ENCODE measurements at places on chromosomes 6 and 20.

- H3K27ac ChIP-seq = peak overlapping the region; percentile 62
- no peaks in the 10 kb centered on the region for H3K4me1 ChIP-seq
- DNase-seq = no peak
- no peak overlapping the region for H3K4me3 ChIP-seq
Measured at GRCh38 chr6:131754715-131755567, 44.1 kb upstream of the CTAGE9 start.

DNA sequence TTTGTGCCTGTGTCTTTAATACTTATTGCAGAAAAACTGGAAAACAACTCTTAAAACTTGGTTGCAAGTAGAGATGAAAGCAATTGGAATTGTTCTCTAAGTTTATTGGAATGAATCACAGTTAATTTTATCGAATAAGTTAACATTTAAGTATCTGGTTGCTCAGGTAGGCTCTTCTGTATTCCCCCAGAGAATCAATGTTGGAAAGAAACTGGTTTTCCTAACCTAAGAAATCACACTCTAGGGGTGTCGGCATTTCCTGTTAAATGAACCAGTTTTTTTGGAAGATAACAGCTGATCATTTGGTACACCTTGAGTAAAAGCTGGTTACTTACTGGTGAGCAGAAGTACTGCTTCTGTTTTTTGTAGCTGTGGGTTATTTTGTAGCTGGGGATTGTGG lies 5.2 kb downstream of the TFAP2C start:
- no peak overlapping the region for H3K27ac ChIP-seq
- H3K27me3 ChIP-seq = peaks cover 100% of the 10 kb centered on the region
- H3K4me1 ChIP-seq = peaks cover 21% of the 10 kb centered on the region
- no peak for DNase-seq

- peak overlapping the region; percentile 73 for H3K27ac ChIP-seq
- no peaks in the 10 kb centered on the region for H3K36me3 ChIP-seq
- no peak for DNase-seq
- no peak overlapping the region for H3K4me3 ChIP-seq
- peaks cover 77% of the 10 kb centered on the region for H3K4me1 ChIP-seq
Measured at GRCh38 chr6:116248577-116248976, 5.3 kb downstream of the TSPYL4 start.

DNA sequence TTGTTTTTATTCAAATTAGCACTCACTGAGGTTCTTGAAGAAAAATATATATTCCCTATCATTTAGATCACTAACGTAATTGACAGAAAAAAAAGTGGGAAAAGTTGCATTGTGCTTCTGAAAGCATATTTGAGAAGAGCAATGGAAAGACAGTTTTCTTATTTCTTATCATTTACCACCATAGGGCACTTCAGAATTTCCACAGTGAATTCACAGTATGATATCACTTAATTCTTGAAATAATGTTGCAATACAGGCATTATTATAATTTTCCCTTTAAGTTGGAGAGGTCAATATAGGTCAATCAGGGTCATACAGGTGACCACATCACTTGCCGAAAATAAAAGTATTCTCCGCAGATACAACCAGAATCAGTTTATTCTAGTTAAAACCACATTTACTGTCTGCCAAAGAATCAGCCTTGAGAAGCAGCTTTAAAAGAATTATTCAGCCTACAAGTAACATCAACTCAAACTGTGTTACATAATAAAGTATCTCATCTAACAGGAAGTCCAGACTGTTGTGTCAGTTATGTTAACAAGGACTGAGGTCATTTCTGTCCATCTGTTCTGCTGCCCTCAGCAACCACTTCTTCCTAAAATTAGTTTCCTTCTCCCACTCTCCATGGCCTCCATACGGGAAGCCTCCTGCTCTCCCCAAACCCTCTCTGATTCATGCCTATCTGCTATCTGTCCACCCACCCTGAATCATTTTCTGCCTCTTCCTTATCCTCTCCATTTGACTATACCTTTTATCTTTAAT lies 121.2 kb downstream of the SIM1 start:
- H3K4me1 ChIP-seq = no peaks in the 10 kb centered on the region
- no peaks in the 10 kb centered on the region for H3K36me3 ChIP-seq
- no peak overlapping the region for H3K27ac ChIP-seq

GRCh38 chr20:61311656-61312387 lies 59.8 kb downstream of the CDH4 start:
- H3K27ac ChIP-seq = no peak overlapping the region
- DNase-seq = no peak
- H3K27me3 ChIP-seq = peaks cover 80% of the 10 kb centered on the region
- no peak overlapping the region for H3K4me3 ChIP-seq
- H3K4me1 ChIP-seq = no peaks in the 10 kb centered on the region
